B cell (primary cell): ENCODE measurements at places on chromosomes 11 and 22. TPM values are rescaled to one million over a fixed set of nuclear protein-coding genes. Genes with fewer than 3 reads are reported as not detected.

SYNGR1 gene
- 31.9 and 34.8 TPM in 2 replicates for total RNA-seq

MS4A6E gene
- total RNA-seq: not detected in 2 replicates

LDHAL6A gene
- 0.27 TPM in 1 of 2 replicates, not detected in the other for total RNA-seq

CD3E gene
- 1.0 and 1.9 TPM in 2 replicates for total RNA-seq

ARL2 gene
- total RNA-seq: 43.4 and 44.4 TPM in 2 replicates

SLC25A18 gene
- not detected in 2 replicates for total RNA-seq

HBE1 gene
- not detected in 2 replicates for total RNA-seq

UPK2 gene
- not detected in 2 replicates for total RNA-seq
